ENCODE measurements at places on chromosomes 2 and 18.
A peak's percentile ranks its signal among the peaks of the same experiment; 100 is the strongest.

DNA sequence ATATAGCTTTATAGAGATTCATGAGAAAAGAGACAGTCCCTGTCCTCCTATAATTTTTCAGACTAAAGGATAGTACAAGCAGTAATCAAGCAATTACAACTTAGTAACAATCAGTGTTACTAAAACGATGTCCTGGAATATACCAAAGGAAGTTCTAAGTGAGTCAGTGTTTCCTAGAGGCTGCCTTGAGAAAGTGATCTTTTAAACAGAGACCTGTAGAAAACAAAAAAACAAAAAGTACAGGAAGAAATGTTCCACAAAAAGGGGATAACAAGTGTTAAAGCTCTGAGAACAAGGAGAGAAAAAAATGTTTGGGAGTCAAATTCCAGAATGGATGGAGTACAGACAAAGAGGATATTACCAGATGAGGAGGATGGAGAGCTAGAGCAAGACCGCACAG is 556.4 kb downstream of the ERBB4 start:
- DNase-seq = no peak

- DNase-seq = no peak
These were observed 199.4 kb downstream of the AGAP1 start for GRCh38 chr2:235693279-235693678.

- no peak for DNase-seq
These were observed 7.0 kb downstream of the ASIC4 start for GRCh38 chr2:219521066-219521880.

- DNase-seq = peak; percentile 97
These were observed 2.2 kb downstream of the SH2D6 start for GRCh38 chr2:85420536-85421259.

DNA sequence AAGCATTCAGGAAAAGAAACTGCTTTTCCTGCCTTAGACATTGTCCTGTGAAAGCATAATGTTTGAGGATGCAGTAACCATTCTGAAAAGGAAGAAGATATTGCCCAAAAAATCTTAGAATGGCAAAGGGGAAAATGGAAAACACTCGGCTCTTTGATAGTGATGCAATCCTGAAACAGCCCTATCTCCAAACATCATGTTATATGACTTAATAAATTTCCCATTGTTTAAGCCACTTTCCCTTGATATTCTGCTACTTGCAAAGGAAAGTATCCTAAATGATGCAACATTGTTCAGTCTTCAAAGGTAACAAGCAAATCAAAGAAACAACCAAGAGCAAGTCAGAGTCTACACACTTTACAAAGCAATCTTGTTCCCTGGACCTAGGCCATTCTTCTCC is 78.5 kb downstream of the EXOC6B start:
- DNase-seq = no peak

GRCh38 chr2:199019898-199020507 is 437.7 kb downstream of the SATB2 start:
- no peak for DNase-seq
